ENCODE measurements at places on chromosomes 2 and 18.
A peak's percentile ranks its signal among the peaks of the same experiment; 100 is the strongest.

- DNase-seq = no peak
Measured at GRCh38 chr18:11494107-11494506, 115.3 kb upstream of the SLC35G4 start.

- DNase-seq = no peak
Measured at GRCh38 chr2:148745151-148745851, 100.8 kb downstream of the EPC2 start.

DNA sequence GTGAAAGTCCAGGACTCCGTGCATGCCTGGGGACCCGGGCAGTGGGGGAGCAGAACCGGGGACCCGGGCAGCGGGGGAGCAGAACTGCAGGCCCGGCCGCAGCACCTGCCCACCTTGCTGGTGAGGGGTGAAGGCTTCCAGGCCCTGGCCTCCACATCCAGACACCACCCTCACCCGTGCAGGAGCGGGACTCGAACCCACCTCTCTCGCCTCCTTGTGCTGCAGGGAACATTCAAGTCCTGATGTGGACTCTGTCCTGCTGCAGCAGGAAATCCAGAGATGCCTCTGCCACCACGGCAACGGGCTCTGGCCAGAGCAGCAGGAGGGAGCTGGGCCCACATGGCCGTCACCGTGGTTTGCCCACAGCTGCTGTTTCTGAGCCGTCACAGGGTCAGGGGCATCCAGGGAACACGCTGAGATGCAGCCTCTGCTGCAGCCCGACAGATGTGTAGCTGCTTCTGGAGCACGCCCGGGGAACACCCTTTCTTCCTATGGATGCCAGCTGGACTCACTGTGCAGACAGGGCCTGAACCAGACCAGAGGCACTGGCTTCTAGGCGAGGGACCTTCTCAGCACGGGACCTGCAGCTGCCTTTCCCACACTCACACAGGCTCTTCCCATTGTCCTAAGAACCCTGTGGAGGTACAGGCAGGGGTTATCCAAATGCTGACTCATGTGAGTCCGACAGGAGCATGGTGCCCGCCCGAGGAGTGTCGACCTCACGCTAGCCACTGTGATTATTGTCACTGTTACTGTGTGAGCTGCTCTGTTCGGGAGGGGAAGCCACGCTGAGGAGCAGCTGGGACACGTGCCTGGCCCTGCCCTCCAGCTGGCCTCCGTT, 89.2 kb upstream of the CTDP1 start:
- no peak for DNase-seq

DNA sequence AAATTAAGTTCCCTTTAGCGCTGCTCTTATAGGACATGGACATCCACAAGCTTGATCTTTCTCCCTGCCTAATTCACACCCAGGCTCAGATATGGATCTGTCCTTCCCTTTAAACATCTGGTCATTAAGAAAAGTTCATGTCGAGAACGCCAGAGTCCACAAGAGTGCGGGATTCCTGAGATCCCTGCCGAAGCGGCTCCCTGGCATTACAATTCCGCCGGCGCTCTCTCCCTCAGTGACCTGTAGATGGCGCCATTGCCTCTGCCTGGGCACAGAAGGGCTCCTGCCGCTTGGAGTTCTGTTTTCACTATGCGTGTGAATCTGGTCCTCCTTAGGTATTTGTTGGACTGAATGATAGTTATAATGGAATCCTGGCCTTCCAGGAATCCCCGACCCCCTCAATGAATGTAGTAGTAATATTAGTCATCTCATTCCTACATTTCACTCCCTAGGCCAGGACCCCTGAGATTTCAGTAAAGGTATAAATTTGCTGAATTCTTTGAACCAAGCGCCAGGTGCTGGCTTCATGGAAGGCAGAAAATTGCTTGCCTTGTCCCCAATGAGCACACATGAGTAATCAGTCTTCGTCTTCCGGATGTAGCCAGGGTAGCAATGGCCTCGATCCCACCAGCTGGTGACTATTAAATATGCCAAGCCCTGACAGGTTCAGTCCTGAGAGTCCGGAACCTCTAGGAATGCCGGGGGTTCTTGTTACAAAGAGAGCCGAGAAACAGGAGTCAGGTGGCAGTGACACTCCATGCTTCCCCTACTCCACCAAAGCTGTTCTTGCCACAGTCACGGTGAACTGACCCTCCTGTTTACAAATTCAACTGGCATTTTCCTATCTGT, 26.4 kb upstream of the CD207 start:
- peak; percentile 44 for DNase-seq

- DNase-seq = no peak
Measured at GRCh38 chr2:65377556-65378192, 54.7 kb downstream of the SPRED2 start.

GRCh38 chr2:38748943-38749804, 2.0 kb downstream of the SRSF7 start:
- no peak for DNase-seq

All from glomerular endothelial cell (primary cell).